ENCODE measurements at places on chromosomes 2 and 18. TPM values are rescaled to one million over a fixed set of nuclear protein-coding genes. Genes with fewer than 3 reads are reported as not detected.
A peak's percentile ranks its signal among the peaks of the same experiment; 100 is the strongest.

The SCYGR4 gene
- not detected for total RNA-seq

The BOLA3 gene
- total RNA-seq: 51.5 TPM

The TXNDC2 gene
- total RNA-seq: 0.10 TPM

The SEMA4C gene
- 88.9 TPM for total RNA-seq

- no peak for DNase-seq
Measured at GRCh38 chr2:233953087-233953801, 36.1 kb downstream of the TRPM8 start.

- peak; percentile 53 for DNase-seq
Measured at GRCh38 chr18:8478166-8478967, 130.9 kb upstream of the RAB12 start.

GRCh38 chr2:178550352-178550751 is 70.1 kb downstream of the PLEKHA3 start:
- DNase-seq: no peak

DNA sequence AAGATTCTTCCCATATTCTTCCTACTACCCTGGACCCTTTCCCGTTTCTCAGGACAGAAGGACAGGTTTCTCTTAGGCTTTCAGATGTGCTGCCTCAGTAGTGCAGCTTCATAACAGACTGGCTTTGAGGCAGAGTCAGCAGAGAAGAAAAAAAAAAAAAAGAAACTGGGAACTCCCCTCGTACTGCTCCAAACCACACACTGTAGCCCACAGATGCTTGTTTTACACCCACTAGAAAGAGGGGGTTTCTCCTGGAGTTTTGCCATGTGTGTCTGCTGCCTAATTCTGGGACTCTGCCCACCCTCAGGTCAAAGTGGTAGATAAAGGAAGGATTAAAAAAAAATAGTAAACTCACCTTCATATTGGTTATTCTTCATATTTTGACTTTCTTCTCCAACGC is 95.9 kb downstream of the NCOA1 start:
- no peak for DNase-seq

- DNase-seq: no peak
Measured at GRCh38 chr2:235045336-235045972, 93.6 kb downstream of the SH3BP4 start.

- peak; percentile 84 for DNase-seq
Measured at GRCh38 chr2:180747728-180748127, 232.7 kb upstream of the UBE2E3 start.

DNA sequence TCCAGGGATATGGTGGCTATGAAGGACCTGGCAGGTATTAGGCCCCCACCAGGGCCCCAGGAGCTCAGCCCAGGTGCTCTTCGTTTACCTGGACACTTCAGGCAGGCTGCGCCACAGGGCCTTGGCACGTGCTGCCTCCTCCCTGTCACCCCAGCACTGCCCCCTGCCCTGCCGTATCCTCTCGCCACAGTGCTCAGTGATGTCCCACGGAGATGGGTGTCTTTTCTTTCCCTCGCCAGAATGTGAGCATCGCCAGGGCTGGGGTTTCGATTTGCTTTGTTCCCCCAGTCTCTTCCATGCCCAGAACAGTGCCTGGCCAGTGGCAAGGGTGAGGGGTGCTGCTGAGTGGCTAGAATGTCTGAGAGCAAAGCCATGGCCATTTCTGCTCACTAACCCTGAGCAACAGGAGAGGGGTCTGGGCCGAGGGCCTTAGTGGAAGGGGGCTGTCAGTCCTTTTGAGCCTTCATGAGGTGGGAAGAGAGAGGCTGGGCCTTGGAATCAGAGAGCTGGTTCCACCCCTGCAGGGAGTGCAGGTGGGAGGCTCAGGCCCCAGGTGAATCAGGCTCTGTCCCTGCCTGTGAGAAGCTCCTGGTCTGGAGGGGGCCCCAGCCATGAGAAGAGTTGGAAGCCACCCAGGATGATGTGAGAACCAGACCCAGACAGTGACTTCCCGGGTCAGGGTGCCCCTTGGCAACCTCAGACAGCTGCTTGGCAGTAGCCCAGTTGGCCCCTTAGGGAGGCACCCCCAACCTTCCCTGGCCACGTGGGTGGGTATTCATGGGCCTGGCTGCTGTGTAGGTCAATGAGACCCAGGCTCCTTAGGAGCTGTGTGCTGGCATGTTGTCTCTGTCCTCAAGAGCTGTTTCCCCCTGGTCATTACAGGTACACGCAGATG is 129.9 kb upstream of the HS6ST1 start:
- DNase-seq: no peak

Measured in myocyte (in vitro differentiated cells).